Tongue (tissue), 3 donors: ENCODE measurements at places on chromosomes 4 and X.
A peak's percentile ranks its signal among the peaks of the same experiment; 100 is the strongest.

DNA sequence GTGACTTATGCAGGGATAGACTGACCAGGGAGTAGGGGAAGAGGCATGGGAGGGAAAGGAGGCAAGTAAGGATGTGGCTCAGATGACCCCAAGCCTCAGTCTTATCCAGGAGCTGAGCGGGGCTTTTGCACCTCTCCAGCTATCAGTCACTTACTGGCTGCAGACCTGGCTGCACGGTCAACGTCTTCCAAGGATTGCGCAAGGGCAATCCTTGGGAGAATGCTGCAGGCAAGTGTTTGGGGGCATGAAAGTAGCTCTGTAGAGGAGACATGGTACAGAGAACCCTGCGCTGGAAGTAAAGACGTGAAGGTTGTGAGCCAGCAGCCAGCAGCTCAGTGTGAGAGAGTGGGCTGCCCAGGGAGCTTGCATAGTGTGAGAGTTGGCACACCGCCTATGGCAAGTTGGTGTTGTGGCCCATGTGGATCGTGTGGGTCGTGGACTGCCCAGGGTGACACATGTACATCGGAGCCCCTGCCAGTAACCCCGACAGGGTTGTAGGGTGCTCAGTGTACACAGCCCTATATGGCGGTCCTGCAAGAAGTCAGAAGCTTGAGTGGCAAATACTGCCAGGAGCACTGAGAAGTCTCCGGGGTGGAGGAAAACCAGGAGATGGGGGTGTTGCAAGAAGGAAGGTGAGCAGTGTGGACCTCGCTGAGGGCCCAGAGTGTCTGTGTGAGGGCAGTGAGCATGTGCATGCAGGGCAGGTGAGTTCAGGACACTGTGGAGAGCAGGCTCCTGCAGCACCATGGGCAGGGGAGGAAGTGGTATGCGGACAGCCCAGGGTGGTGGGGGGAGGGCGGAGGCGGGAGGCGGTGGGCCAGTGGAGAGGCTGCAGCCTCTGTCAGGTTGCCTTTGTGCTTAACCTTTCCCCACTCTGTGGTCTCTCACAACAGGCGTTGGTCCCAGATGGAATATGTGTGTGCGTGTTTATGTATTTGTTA lies 50.9 kb downstream of the KIT start:
- no peak for DNase-seq

DNA sequence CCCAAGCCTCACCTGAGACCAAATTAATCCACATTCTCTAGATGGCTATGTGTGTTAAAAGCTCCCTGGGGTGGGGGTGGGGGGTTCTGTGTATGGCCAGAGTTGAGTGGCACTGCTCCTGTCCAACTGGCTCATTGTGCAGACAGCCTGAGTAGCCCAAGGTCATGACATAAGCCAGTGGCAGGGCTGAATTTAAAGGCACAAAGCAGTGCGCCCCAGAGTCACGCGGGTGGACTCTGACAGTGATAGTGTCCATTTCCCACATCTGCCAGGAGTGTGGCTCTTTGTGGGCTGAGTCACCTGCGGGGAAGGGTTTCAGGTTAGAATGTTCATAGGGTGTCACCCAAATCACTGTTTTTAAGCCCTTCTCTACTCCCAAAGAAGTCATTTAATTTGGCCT lies 45.4 kb downstream of the SCD5 start:
- DNase-seq, result no peak

DNA sequence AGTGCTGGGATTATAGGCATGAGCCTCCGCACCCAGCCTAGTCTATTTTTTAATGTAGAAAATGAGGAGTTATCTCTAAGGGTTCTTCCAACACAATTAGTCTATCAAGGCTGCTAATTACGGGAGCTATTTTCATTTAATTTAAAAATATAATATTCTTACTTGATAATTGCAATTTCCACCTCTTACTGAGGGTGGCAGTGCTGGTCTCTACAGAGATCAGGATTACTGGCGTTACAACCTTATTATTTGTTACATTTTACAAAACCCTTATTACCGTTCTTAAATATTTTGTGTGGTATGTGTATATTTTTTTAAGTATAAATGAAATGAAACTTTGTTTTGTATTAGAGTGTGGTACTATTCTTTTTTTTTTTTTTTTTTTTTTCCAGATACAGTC lies 17.6 kb upstream of the GK start:
- no peak for DNase-seq

GRCh38 chrX:150849996-150850720 lies 48.3 kb downstream of the CD99L2 start:
- DNase-seq, result no peak

DNA sequence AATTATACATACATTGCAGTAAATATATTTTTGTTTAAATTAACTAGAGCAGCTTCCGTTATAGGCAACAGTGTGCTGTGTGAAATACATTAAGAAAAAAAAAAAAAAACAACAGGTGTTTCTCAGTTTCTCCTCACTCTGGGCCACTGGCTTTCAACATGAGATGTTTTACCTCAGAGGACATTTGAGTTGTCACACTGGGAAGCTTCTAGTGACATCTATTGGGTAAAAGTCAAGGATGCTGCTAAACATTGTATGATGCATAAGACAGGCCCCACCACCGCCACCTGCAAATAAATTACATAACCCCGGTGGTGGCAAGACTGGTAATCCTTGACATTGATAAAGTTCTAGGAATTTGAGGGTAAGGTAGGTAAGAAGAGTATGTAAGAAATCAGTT lies 1512.2 kb downstream of the C4orf33 start:
- DNase-seq, result no peak

GRCh38 chr4:74414149-74414809 lies 30.7 kb upstream of the AREG start:
- DNase-seq, result no peak

- peak; percentile 15 for DNase-seq
Measured at GRCh38 chrX:154840856-154841255, 6.4 kb upstream of the SMIM9 start.

GRCh38 chr4:55405073-55405472 lies 9.3 kb downstream of the TMEM165 start:
- DNase-seq, result no peak

GRCh38 chr4:143443728-143444127 lies 69.8 kb upstream of the SMARCA5 start:
- peak; percentile 2 for DNase-seq

- no peak for DNase-seq
Measured at GRCh38 chr4:14831416-14831815, 170.9 kb upstream of the CPEB2 start.

DNA sequence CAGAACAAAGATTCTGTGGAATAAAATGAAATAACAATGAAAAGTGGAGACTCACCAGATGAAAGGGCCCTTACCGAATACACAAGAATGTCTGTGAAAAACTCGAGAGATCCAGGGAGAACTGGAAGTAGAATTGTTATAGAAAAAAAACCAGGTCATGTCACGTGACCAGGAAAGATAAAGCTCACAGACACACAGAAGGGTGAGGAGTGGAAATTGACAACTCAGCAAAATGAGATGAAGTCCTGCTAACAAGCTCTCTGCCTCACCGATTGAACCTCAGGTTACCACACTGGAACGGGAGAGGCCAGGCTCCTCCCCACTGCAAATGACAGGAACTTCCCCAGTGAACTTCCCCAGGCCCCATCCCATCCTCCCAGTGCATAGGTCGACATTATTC lies 1618.0 kb upstream of the PCDH10 start:
- no peak for DNase-seq

- no peak for DNase-seq
Measured at GRCh38 chrX:621705-622503, 8.7 kb upstream of the SHOX start.

DNA sequence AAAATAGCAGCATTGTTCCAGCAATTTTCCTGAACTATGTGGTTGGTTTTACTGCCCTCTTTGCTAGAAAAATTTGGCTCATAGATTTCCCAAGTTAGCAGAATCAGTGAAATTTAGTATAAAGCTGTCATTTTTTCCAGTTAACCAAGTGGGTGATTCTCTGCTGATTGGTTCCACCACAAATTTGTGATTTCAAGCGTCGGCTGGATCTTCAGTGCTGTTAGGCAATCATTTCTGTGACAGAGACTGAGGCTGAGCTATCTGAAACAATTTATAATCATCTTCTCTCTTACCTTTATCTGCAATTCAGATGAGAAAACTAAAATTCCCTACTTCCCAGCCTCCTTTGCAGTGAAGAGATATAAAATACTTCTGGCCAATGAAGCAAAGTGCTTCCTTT lies 68.6 kb upstream of the OTUD4 start:
- DNase-seq, result no peak

- DNase-seq, result no peak
Measured at GRCh38 chr4:95212692-95213091, 336.1 kb downstream of the UNC5C start.

- DNase-seq, result no peak
Measured at GRCh38 chr4:29908276-29908675, 811.9 kb upstream of the PCDH7 start.

GRCh38 chr4:48483006-48483776 lies at the start of gene SLC10A4:
SLC10A4 (plus strand) TSS chr4:48483343; CDS start chr4:48483562, 219 bp downstream.
- DNase-seq, result peak; percentile 39

GRCh38 chr4:11264841-11265240 lies 163.9 kb downstream of the HS3ST1 start:
- DNase-seq, result no peak
